ENCODE measurements at places on chromosomes 6 and 20. TPM values are rescaled to one million over a fixed set of nuclear protein-coding genes. Genes with fewer than 3 reads are reported as not detected.
A peak's percentile ranks its signal among the peaks of the same experiment; 100 is the strongest.

- DNase-seq: no peak
Measured at GRCh38 chr6:168542301-168542700, 101.3 kb downstream of the SMOC2 start.

DNA sequence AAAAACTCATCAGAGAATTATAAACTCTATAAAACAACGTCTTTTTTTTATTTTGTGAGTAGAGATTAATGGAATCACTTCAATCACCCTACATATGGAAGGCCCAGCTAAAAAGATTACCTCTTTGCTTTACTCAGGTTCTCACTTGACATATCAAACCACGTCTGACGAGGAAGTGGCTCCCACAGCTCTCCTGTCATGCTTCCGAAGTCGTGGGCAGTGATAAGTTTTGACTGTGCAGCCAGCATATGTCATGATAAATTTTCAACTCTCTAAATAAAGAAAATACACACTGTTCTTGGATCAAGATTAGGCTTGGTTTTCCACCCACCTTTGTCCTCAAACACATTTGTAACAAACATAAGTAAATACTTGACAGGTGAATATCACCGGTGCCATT, 279.5 kb upstream of the RNF217 start:
- DNase-seq: no peak

DNA sequence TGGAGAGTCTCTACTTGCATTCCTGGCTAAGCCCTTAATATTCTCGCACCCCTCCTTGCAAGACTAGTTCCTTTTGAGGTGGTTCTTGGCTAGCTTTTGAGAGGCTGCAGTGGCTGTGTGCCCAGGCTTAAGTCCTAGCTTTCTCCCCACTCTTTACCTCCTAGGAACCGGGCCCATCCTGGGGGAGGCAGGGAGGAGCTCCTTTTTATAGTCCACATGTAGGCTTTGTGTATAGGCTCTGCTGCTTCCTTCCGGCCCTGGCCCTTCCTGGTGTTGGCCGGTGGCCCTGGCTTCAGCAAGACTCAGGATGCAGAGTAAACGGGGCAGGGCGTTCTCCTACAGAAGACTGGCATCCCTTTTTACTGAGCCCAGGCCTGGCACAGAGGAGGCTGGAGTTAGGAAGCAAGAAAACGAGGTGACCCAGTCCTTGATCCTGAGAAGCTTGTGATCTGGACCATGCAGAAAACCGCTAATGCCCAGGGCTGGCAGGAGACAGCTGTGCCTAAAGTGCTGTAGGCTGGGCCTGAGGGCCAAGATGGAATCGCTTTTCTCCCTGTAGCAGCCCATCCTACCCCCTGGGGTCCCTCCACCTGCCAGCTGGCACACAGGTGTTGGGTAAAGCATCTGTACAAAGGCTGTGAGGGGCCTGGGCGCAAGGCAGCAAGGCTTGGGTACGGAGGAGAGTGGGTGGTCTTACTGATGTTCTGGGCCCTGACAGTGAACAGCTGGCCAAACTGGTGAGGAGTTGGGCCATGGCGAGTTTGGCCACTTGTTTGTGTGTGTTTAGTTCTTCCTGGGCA, 8.7 kb downstream of the PLCG1 start:
- peak; percentile 73 for DNase-seq

Gene HLA-DQB2
- 62.8 TPM for total RNA-seq

DNA sequence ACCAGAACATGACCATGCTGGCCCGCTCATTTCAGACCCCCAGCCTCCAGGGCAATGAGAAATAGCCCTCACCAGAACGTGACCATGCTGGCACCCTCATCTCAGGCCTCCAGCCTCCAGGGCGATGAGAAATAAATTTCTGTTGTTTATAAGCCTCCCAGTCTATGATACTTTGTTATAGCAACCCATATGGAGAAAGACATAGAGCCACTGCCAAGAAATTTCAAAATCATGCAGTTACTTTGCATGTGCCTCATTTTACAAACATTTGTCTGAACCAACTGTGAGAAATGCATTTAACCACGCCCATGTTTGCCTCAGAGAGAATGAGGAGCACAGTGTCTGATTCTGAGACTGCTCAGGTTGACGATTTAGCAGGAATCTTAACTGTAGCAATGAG, 15.5 kb downstream of the CYP39A1 start:
- no peak for DNase-seq

GRCh38 chr6:18353251-18353650, 33.9 kb upstream of the RNF144B start:
- no peak for DNase-seq

GRCh38 chr6:117613920-117614560, 11.7 kb upstream of the GOPC start:
- no peak for DNase-seq

DNA sequence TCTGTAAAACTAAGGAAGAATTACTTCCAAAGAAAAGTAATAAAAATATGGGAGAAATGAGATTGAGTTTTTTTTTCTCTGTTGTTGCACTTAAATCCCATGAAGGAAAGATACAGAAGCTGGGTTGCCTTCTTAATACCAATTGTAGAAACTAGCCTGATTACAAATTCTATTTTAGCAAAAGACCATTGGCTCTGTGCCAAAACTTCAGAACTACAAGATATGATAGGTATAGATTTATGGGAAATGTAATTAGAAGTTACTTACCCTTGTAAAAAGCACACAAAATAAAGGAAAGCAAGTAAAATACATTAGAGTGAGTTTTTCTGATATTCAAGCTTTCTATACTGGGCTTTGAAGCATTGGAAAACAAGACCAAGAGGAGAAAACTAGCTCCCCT, 73.5 kb upstream of the SCGN start:
- DNase-seq: no peak

Gene KCNQ2
- not detected for total RNA-seq

DNA sequence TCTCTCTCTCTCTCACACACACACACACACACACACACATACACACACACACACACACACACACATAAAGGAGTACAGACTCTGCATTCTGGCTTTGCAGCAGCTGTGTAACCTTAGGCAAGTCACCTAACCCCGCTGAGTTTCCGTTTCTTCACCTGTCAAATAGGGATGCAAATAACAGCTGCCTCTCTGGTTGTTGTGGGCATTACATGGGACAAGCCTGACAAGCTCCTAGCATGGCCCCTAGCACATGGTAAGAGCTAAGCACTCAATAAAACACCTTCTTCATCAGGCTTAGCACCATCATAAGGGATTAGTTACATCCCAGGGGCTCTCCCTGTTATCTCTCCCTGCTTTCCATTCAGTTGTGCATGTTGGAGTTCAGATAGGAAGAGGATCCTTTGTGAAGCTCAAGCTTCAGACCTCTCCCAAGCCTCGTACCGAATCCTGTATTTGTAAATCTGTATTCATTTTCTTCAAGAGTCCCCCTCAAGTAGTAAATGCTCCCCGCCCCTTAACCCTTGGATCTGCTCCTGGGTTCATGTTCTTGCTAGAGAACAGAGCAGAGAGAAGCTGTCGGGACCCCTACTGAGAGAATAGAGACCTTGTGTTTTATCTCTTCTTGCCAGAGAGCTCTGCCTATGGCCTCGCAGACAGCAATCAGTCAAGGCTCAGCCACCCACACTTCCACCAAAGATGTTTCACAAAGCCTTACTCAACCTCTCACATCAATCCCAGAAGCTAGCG, 2.2 kb downstream of the SLC13A3 start:
- DNase-seq: no peak

DNA sequence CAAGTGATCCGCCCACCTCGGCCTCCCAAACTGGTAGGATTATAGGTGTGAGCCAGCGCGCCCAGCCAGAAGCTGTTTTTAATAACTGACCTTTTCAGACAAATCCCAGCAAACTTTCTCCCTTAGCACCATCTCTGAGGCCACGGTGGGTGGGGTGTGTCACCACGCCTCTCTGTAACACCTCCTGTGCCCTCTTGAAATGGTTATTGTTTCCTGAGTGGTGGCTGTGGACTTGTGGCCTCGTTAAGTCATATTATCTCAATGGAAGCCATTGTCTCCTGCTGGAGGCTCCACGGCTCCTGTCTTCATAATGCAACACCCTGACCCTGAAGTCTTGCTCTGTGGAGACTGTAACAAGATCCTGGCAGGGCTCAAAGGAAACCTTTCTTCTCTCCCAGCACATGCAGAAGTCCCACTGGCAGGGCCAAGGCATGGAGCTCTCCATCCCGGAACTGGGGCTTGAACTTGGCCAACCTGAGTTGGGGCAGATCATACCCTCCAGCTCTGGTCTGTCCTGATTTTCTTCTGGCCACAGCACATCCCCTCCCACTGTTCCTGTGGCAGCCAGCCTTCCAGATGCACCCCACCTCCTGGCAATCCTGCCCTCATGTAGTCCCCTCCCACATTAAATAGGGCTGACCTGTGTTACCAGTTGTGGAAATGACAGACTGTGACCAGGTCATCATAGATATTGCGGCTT, 81.1 kb downstream of the SNX5 start:
- DNase-seq: no peak

Gene SYNDIG1
- not detected for total RNA-seq

DNA sequence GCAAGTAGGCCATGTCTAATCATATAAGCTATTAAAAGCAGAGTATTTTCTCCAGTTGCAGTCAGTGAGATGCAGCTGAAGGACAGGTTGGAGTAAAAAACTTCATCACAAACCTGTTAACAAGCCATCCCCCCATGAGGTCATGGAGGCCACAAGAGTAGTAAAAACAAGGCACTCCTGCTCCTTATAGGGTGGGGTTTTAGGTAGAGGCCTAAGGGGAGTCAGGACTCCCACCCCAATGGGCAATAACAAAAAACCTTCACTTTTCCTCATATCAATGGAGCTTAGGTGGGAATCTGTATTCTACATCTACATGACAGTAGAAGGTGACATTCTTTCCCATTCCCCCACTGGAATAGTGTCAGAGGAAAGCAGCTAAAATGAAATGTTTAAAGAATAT, 428.1 kb upstream of the KHDRBS2 start:
- DNase-seq: no peak

GRCh38 chr6:158041788-158042187, 60.1 kb downstream of the SYNJ2 start:
- DNase-seq: peak; percentile 28

DNA sequence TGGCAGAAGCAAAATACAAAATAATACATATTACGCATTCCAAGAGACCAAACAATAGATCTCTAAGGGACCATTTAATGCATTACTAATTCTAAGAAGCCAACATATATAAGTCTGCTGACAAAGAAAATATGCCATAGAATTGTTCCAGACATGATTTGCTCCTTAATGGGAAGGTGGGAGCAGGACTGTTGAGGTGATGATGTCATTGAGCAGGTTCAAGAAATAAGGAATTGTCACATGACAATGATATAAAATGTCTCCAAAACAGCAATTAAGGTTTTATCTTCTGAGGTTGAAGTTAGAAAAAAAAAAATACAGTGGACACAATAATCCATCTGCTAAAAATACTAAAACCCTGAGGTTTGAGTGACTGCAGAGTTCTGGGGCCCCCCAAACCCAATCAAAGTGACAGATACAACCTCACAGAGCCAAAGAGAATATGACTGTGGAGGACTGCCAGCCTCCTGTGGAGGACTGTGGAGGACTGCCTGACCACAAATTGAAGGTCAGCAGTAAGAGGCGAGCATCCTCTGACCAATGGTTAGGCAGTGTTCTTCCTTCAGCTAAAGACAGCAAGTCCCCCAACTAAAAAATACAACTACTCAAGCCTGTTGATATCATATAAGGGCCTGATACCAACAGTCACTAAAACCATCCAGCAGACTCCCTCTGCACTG, 39.0 kb downstream of the TOMM6 start:
- no peak for DNase-seq

- no peak for DNase-seq
Measured at GRCh38 chr6:18359237-18359885, 27.8 kb upstream of the RNF144B start.

DNA sequence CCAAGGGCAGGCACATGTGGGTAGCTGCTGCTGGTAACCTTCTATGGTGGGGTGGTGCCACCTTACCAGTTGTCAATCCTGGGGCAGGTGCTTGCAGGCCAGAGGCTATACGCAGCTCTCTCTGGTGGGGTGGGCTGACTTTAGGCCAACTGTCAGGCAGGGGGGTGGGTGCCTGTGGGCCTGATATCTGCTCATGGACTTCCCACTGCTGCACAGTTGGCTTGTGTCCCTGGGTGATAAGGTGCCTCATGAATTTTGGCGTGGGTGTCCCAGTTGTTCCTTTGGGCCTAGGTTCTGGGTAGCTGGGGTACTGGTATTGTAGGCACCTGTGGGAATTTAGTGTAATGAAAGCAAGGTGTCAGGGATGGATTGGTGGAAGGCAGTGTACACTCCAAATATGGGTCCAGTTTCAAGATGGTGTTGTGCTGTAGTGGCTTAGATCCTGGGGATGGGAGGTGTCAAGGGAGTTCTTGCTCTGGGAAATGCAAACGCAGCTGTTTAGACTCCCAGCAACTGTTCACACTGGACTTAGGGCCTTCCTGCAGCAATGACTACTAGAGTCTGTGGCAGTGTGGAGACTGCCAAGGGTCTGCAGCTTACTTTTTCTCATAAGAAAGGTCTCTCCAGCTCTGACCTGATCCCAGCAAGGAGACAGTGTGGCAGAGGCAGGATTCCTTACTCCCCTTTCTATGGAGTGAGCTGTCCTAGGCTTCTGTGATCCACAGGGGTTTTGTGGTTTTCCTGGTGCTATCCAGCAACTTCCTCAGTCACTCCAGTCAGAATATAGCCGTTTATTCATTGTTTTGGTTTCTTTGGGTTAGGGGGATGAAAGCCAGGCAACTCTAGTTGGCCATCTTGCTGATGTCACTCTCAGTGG, 128.2 kb downstream of the CRYBG1 start:
- DNase-seq: no peak

GRCh38 chr6:152428126-152428525, 209.0 kb downstream of the SYNE1 start:
- DNase-seq: no peak

GRCh38 chr20:31260326-31260932, 3.0 kb downstream of the DEFB115 start:
- DNase-seq: no peak

GRCh38 chr6:75438442-75439116, 55.0 kb downstream of the FILIP1 start:
- no peak for DNase-seq

DNA sequence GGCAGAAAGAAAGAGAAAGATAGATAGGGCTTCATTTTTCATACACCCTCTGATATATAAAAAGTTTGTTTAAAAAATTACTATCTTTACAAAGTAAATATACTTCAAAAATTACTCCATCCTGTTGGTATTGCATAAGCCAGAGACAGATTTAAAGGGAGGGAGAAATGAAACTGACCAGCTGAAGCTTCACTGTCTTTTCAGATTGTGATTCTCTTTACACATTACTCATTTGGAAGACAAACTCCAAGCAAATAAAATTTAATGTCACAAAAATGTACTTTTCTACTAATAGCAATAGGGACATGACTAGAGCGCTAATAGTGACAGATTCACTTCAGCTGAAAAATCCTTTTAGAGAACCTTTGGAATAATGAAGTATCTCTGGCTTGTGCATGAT, 38.6 kb upstream of the MARCKS start:
- DNase-seq: no peak

DNA sequence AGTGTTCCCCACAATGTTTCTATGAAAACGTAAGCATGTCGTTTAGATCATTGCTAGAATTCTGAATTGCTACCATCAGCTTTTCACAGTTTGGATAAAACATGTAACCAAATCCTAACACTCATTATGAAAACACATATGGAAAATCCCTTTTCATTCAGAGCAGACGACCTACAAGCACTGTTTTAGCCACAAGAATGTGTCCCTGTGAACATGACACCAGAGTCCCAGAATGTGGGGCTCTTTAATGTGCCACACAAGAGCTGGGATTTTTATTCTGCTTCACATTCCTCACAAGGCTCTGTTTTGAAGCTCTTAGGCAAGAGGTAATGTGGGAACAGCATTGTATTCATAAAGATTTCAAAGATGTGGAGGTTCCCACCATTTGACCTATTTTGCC, 141.1 kb upstream of the CITED2 start:
- no peak for DNase-seq

- no peak for DNase-seq
Measured at GRCh38 chr6:161029195-161029809, 37.7 kb downstream of the MAP3K4 start.

Gene OOEP
- total RNA-seq: 1.2 TPM

All from upper lobe of right lung (tissue), 1 donor.